Kidney capillary endothelial cell (primary cell): ENCODE measurements at places on chromosomes 13 and 19.

DNA sequence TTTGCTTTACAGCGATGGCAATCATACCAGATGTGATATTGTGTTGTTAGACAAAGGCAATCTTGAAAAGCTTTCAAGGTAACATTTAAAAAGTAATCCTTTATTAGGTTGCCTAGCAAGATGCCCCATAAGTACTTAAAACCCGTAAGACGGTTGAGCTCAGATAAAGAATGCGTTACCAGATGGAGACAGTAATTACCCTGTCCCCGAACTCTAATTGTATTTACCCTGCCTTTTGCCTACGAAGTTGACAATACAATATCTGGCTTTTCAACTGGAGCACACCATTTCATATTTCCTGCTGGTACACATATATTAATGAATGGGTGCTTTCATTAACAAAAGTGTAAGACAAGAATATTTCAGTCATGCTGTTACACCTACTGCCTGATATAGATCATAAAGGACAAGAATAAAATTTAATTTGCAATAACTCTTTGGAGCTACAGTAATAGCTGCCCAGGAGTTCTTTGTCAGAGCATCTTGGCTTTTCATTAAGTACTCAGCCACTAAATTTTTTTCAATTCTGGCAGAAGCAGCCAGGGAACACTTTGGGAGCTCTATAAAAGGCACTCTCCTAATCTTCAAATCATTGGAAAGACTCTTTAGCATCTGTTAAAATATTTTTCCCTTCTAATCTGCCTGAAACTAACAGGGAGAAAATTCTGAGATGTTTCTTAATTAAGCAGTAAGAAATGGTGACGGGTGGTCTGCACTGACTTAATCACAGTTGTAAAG, 63.8 kb downstream of the DCT start:
- DNase-seq: no peak

DNA sequence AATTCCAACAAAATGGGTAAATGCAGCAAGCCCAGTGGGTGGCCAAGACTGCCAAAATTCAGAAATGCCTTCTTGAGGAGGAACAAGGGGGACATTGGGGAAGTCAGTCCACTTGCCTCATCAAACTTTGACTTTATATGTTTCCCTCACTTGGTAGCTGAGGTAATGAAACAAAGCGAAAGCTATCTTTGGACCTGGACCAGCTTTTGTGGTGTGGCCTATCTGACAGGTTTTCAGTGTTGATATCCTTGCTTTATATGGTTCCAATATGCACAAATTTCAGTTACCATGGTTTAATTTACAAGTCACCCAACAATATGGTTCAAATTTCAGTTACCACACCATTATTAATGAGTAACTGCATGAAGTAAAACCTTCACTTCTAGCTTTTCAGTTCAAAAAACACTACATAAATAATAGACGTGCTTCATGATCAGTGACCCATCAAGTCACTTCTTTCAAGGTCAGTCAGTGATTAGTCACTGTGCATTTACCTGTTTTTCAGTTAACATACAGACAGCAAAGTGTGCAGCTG, 17.7 kb upstream of the POU4F1 start:
- no peak for DNase-seq

DNA sequence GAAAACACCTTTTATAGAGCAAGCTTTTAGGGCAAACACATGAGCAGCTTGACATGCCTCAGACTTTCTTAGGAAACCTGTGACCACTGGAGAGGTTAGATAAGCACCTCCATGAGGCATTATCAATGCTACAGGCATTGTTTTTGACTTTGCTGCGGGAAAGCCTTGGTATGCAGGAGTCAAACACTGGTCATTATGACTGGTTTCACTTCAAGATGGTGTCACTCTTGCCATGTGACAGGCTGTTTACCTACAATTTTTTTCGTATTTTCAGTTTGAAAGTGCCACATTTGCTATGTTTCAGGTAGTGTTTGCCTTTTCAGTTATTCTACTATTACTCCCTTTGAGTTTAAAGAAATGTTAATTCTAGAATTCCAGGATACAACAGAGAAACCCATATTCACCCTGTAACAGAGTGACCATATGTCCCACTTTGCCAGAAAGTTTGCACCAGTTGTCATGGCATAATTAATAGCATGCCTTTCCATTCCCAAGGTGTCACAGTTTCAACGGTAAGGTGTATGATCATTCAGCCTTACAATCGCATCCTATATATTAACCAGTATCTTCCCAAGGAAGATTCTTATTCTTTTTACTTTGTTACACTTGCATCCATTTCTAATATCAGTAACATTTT, 33.0 kb downstream of the USP12 start:
- no peak for DNase-seq

DNA sequence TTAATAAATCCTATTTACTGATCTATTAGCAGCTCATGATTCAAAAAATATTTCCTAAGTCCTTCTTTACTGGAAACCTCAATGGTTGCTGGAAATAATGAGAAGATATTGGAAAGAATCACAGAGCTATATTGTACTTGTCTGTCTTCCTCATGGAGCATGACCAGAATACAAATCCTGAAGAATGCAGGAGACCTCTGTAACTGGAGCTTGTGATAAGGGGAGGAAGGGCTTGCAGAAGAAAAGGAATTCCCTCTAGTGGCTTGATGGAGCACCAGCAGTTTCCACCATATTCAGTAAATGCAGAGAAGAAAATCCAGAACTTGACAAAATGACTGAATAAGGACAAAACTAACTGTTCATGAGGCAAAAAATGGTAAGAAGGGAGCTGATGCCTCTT, 1333.1 kb downstream of the EFNB2 start:
- DNase-seq: peak; percentile 27

DNA sequence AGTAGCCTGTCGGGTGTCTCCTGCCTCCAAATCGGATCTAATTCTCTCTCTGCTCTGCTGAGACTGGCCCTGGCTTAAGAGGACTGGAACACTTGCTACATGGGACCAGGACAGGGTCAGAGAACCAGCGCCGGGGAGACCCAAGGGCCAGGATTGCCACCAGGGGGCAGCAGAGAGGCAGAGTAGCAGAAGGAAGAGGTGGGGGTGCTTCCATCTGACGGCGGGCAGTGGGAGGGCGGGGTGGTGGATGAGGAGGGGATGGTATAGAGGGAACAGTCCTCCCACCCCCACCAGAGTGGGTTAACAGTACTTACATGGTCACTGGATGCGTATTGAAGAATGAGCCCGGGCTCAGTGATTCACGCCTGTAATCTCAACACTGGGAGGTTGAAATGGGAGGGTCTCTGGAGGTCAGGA, 11.9 kb downstream of the SELENOW start:
- peak; percentile 63 for DNase-seq

- no peak for DNase-seq
These were observed 678.9 kb upstream of the SLITRK5 start for GRCh38 chr13:86992251-86992650.

- no peak for DNase-seq
These were observed 2.5 kb upstream of the PPP5C start for GRCh38 chr19:46344363-46344762.

- DNase-seq: no peak
These were observed 31.2 kb upstream of the DGKH start for GRCh38 chr13:42017264-42017663.

GRCh38 chr19:11047866-11048265, 41.4 kb upstream of the LDLR start:
- no peak for DNase-seq

GRCh38 chr13:100235311-100235901, 146.5 kb downstream of the PCCA start:
- DNase-seq: peak; percentile 76

GRCh38 chr13:90375851-90376250, 971.6 kb upstream of the MIR17HG start:
- no peak for DNase-seq

- no peak for DNase-seq
These were observed 11.9 kb downstream of the ZNF541 start for GRCh38 chr19:47560999-47561398.

- DNase-seq: no peak
These were observed 21.9 kb downstream of the IGFL1 start for GRCh38 chr19:46251416-46251815.

GRCh38 chr13:24624801-24625231, 55.4 kb upstream of the ATP12A start:
- DNase-seq: no peak

DNA sequence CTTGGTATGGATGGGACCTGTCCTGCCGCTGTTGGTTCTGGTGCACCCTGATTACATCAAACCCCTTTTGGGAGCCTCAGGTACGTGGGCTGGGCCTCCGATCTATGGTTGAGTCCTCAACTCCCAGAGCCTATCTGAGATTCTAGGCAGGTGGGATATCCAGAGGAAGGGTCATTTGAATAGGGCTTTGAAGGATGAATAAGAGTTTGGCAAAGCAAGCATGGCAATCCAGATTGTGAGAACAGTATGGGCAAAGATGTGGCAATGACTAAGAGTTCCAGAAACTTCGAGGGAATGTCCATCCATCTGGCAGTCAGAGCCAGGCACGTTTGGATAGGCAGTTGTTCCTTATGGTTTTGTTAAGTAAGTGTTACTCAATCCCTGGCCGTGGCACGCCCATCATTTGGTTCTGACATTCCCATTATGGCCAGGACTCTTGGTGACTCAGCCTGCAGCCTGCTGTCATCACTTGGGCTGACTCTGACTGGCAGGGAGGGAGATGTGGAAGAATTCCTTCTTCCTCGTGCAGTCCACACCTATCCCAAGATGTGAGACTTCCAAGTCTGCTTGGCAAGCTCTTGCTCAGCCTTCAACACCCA, 21.5 kb downstream of the CYP4F22 start:
- no peak for DNase-seq

DNA sequence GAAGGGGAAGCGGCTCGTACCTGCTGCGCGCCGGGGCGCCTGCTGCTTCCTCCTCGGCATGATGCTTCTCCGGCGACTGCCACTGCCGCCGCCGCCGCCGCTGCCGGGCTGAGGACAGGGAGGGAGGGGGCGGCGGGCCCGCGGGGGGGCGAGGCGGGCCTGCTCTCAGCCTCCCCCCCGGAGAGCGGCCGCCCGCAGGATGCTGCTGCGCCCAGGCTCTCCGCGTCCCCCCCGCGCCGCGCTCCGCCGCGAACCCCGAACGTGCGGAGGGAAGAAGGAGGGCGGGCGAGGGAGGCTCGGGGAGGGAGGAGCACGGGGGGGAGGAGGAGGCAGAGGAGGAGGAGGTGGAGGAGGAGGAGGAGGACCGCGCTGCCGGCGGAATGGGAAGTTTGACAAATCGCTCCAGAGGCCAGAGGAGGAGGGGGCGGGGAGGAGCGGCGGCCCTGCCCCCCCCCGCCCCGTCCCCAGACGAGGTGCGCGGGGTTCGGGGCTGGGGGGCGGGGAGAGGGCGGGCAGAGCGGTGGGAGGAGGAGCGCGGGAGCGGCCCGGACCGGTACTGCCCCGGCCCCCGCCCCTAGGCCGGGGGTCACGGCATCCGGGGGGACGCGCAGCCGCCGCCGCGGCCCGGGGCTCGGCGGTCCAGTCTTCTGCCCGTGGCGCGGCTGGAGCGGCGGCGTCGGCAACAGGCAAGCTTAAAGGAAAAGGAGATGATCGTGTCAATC, at the start of gene TSHZ3:
TSS of gene TSHZ3 (minus strand) at position 277 of the 722 bp plus-strand sequence. CDS start at position 60, 217 bp downstream.
- peak; percentile 56 for DNase-seq

- peak; percentile 79 for DNase-seq
These were observed 24.2 kb downstream of the KEAP1 start for GRCh38 chr19:10478903-10479384.

- DNase-seq: no peak
These were observed 18.8 kb upstream of the MTRF1 start for GRCh38 chr13:41282129-41282571.

DNA sequence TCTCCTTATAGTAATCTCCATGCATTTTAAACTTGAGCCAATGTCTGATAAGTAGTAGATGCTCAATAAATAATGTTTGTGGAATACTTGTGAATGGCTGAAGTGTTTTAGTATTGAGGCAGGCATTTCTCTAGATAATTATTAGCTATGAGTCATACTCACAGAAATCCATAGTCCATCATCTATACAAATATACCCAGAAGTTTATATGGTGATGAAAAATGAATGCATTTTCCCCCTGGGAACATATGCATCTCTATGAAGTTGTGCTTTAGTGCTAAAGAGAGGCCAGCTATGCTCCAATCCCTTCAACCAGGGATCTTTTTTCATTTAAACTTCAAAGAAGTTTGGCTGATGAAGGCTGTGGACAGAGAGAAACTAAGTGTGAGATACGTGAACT, 17.2 kb downstream of the MBNL2 start:
- DNase-seq: no peak

DNA sequence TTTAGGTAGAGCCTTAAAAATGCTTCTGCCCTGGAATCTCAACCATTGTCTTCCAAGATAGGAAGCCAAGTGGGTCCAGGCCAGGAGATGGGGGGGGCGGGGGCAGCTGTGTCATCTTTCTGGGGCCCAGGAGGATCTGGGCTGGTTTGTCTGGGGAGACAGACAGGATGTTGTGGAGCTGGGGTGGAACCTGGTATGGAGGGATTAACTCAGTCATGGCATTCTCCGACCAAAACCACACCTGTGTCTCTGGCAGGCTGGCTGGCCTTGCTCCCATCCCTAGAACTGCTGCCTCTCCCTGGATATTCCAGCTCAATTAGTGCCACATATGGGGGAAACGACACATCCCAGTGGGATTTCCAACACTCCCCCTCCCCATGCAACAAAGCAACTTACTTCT, 2.7 kb upstream of the MAP2K7 start:
- no peak for DNase-seq

GRCh38 chr13:91302111-91302510, 45.4 kb upstream of the MIR17HG start:
- DNase-seq: no peak

- no peak for DNase-seq
These were observed 120.9 kb downstream of the NUFIP1 start for GRCh38 chr13:44868397-44868796.

- no peak for DNase-seq
These were observed 150.5 kb upstream of the MIR17HG start for GRCh38 chr13:91196958-91197357.

GRCh38 chr13:45943965-45944364, 92.4 kb upstream of the SIAH3 start:
- no peak for DNase-seq

- DNase-seq: no peak
These were observed 702 bp downstream of the PTH2 start for GRCh38 chr19:49422407-49423070.

DNA sequence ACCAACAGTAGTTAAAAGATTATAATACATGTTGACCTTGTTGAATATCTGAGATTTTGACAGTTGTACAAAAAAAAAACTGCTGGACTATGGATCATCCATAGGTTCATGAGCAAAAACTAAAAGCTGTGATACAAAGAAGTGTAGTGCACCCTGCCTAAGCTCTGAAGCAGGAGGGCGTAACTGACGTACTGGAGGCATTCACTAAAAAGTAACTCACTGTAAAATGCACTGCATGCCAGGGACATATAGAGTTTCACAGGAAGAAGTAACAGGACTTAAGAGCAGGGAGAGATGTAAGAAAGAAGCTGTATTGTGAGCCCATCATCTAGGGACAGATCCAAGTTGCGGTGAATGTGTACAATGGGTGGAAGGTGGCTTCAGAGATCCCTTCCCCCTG, 177.9 kb downstream of the IRS2 start:
- no peak for DNase-seq

- DNase-seq: no peak
These were observed 352.4 kb downstream of the SPRY2 start for GRCh38 chr13:79988573-79988972.

GRCh38 chr13:27952876-27953675, 16.0 kb downstream of the CDX2 start:
- DNase-seq: no peak

GRCh38 chr13:38386421-38386820, 36.8 kb downstream of the UFM1 start:
- no peak for DNase-seq

- no peak for DNase-seq
These were observed 7.6 kb downstream of the TRAPPC6A start for GRCh38 chr19:45170146-45171106.
